ENCODE measurements at places on chromosomes 6 and 20. TPM values are rescaled to one million over a fixed set of nuclear protein-coding genes. Genes with fewer than 3 reads are reported as not detected.

Gene RSPH9
- not detected for total RNA-seq

Gene SYCP2L
- not detected for total RNA-seq

Gene CD83
- total RNA-seq, result 45.0 TPM

DNA sequence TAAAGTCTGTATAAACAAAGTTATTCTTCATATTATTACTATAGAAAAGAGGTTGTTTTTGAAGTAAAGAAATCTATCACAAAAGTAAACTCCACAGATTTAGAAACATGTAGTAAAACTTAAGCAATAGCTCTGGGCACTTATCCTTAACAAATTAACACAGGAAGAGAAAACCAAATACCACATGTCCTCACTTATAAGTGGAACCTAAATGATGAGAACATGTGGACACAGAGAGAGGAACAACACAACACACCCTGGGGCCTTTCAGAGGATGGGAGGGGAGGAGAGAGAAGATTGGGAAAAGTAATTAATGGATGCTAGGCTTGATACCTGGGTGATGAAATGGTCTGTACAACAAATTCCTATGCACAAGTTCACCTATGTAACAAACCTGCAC is 57.2 kb downstream of the C6orf58 start:
- no peak for DNase-seq

DNA sequence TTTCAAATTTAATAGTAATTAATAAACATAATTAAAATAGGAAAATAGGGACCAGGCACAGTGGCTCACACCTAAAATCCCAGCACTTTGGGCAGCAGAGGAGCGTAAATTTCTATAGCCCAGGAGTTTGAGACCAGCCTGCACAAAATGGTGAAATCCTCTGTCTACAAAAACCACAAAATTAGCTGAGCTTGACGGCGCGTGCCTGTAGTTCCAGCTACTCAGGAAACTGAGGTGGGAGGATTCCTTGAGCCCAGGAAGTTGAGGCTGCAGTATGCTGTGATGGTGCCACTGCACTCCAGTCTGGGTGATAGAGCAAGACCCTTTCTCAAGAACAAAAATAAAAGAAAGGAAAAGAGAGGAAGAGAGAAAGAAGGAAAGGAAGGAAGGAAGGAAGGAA is 1387.0 kb upstream of the ADGRB3 start:
- DNase-seq, result no peak

Gene B4GALT5
- total RNA-seq, result 23.3 TPM

DNA sequence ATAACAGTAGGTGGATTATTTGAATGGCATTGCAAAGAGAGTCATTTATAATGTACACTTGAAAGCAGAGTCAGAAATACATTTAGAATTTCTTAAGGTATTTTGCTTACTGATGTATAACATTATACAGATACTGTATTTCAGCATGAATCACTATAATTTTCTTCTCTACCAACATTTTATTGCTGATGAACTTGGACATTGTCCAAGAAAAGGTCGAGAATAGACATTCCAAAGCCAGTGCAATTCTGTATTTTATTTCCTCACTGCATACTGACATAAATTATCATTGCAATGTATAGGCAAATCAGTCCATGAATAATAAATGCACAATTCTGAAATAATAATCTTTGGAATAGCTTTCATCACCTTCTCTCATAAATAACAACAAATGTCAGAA is 1420.0 kb upstream of the EYS start:
- DNase-seq, result no peak

GRCh38 chr6:26016245-26016962 is 53.8 kb downstream of the TRIM38 start:
- DNase-seq, result no peak

DNA sequence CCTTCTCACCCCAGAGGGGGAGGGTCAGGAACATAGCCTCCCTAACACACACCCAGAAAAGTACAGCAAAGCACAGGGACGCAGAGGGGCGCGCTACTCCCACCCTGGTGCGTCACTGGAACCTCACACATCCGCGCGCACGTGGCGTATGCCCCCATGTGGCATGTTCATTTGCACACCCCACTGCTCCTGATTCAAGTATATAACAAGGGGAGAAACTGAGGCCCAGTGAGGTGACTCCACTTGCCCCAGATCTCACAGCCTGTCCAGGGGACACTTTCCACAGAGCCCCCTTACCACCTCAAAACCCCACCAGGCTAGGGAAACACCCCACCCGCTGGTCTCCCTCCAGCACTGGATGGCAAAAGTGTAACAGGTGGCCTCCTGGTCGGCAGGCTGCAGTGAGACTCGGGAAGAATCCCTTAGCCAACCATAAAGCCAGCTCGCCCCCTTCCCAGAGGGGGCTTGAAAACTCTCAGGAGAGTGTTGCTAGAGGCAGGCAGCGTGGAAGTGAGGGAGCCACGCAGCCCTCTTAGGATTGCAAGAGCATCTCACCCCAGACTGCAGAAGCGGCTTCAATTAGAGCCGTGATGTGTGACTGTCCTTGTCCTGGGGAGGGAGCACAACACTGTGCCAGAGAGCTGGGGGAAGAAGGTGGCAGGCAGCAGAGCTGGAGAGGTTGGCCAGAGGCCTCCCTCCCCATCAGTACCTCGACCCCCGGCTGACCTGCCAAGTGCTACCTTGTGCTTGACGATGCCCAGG is at the start of gene GRM4:
Gene GRM4, minus strand, starts transcription at position 67 of the 762 bp plus-strand sequence. CDS start 12,591 bp downstream, outside the sequence.
- DNase-seq, result no peak

Gene OTOR
- not detected for total RNA-seq

GRCh38 chr6:157879873-157880254 is 56.8 kb downstream of the SNX9 start:
- DNase-seq, result no peak

Gene BIRC7
- 0.34 TPM for total RNA-seq

DNA sequence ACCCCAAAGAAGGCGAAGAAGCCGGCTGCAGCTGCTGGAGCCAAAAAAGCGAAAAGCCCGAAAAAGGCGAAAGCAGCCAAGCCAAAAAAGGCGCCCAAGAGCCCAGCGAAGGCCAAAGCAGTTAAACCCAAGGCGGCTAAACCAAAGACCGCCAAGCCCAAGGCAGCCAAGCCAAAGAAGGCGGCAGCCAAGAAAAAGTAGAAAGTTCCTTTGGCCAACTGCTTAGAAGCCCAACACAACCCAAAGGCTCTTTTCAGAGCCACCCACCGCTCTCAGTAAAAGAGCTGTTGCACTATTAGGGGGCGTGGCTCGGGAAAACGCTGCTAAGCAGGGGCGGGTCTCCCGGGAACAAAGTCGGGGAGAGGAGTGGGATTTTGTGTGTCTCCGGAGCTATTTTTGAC is 69.6 kb downstream of the HFE start:
- peak; percentile 78 for DNase-seq

- no peak for DNase-seq
These were observed 26.9 kb downstream of the FOXF2 start for GRCh38 chr6:1416191-1416760.

DNA sequence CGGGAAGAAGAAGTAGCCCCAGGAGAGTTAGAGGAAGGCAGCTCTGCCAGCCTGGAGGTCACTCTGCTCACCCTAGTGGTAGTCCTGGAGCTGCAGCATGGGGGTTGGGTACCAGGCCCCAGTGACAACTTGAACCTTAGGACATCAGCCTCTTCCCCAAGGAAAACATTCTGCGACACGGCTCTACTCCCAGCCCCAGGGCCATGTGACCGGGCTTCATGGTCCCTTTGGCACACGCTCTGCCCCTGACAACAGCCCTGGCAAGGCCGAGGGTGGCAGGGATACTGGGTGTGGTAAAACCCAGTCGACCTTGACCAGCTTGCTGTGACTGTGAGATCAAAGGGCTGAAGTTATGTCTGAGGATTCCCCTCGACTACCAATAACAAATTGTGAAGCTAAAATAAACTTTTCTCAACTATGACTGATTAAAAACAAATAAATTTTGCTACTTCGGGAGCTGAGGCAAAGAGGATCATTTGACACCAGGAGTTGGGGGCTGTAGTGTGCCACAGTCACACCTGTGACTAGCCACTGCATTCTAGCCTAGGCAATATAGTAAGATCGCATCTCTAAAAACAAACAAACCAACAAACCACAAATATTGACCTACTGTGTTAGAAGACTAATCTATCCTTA is 24.4 kb upstream of the ARID1B start:
- DNase-seq, result no peak

DNA sequence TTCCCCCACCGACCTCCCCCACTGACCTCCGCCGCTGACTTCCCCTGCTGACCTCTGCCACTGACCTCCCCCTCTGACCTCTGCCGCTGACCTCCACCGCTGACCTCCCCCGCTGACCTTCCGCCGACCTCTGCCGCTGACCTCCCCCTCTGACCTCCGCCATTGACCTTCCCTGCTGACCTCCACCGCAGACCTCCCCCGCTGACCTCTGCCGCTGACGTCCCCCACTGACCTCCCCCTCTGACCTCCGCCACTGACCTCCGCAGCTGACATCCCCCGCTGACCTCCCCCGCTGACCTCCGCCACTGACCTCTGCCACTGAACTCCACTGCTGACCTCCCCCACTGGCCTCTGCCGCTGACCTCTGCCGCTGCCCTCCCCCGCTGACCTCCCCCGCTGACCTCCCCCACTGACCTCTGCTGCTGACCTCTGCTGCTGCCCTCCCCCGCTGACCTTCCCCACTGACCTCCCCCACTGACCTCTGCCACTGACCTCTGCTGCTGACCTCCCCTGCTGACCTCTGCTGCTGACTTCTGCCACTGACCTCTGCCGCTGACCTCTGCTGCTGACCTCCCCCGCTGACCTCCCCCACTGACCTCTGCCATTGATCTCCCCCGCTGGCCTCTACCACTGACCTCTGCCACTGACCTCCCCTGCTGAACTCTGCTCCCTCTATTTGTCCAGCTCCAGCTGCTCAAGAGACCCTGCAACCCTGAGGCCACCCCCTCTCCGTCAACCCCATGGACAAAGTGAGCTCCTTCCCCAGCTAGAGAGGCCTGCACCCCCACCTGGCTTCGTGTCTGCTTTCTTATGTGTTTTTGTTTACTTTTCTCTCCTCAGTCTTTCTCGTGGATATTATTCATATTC is 91.4 kb upstream of the AFDN start:
- no peak for DNase-seq

DNA sequence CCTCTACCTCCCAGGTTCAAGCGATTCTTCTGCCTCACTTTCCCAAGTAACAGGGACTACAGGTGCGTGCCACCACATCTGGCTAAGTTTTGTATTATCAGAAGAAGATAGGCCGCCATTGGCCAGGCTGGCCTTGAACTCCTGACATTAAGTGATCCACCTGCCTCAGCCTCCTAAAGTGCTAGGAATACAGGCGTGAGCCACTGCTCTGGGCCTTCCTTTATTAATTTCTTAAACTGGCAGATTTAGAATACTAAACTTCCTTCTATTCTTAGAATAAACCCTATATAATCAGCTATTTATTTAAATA is 86.6 kb downstream of the HFE start:
- no peak for DNase-seq

Data from activated naive CD8-positive, alpha-beta T cell treated with anti-CD3 and anti-CD28 coated beads for 36 hours (primary cell).